ENCODE measurements at places on chromosomes 16 and 17.

DNA sequence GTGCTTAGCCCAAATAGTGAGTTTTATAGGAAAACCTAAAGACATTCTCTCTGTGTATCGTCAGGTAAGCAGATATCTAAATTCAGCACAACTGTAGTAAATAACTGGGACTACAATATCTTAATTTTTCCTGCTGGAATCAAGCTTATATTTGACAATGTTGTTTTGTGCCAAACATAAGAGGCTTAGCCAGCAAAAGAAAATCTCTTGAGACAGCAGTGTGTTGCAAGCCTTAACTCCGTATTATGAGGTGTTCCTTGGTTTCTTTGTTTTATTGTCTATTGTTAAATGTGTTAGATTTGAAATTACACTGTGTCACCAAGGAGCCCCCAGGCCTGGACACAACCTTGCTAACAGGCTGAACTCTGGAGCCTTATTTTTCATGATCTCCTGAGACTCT is 1570.6 kb upstream of the GOT2 start:
- DNase-seq = no peak

DNA sequence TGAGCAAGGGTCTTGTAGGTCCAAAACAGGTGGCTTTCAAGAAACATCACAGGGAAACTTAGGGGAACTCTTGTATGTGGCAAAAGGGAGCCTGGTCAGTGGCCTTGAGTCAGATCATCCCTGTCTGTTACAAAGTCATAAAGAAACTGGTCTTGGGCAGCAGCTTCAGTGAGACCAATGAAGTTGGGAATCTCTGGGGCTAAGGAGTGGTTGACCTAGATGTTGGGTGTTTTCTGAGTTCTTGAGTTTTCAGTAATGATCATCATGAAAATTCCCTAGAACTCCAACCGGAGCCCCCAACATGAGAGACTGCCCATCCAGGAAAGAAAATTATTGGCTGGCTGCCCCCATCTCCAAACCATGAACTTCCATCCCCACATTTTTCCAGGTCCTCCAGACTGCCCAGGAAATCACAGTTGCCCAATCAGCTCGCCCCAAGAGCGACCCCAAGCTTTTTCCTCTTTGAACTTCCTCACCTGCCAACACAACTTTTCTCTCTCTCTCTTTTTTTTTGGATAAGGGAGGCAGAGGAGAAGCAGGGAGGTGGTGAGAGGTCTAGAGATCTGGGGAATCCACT is 3.9 kb downstream of the CCR7 start:
- DNase-seq = no peak

DNA sequence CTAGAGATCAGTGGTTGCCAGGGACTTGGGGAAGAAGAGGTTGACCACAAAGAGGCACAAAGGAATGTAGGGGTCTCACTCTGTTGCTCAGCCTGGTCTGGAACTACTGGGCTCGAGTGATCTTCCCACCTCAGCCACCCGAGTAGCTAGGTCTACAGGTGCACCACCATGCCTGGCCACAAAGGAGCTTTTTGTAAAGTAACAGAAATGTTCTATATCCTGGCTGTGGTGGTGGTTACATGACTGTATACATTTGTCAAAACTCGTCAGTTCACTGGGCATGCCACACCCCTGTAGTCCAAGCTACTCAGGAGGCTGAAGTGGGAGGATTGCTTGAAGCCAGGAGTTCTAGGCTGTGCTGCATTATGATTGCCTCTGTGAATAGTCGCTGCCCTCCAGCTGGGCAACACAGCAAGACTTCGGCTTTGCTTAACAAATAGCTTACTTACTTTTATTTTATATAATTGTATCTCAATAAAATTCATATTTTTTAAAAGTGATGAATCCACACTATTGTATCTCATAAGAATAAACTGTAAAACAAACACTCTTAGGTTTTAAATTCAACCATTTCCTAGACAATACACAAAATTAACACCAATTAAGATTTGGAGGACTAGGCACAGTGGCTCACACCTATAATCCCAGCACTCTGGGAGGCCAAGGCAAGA is 5.0 kb downstream of the SKA2 start:
- DNase-seq = no peak

GRCh38 chr17:17042384-17042736 is at the start of gene MPRIP:
Gene MPRIP (plus strand): TSS chr17:17042457. CDS start chr17:17042849, 392 bp downstream.
- no peak for DNase-seq

DNA sequence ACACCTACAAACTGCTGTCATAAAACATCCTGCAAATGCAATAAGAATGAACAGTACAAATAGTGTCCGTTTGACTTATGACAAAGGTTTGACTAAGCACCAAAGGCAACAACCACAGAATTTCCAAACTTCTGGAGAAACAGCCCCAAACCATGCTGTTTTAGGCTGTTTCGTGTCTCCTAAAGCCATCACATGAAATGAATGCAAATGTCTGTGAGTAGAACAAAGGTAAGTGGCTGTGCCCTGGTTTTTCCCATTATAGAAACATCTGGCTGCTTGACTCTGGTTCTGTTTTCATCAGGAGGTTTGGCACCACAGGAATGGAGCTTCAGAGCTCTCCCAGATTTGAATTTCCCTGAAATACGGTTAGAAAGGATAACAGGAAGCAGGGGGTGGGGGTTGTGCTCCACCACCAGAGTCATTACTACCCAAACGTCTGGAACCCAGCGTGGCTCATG is 4.6 kb upstream of the EMP2 start:
- no peak for DNase-seq

GRCh38 chr16:64532691-64533090 is 589.2 kb downstream of the CDH11 start:
- no peak for DNase-seq

Data from GM12892 (cell line).